NCI-H460 (cell line): ENCODE measurements at places on chromosomes 5 and 9. TPM values are rescaled to one million over a fixed set of nuclear protein-coding genes. Genes with fewer than 3 reads are reported as not detected.

Gene SMIM33
- not detected in 2 replicates for total RNA-seq

DNA sequence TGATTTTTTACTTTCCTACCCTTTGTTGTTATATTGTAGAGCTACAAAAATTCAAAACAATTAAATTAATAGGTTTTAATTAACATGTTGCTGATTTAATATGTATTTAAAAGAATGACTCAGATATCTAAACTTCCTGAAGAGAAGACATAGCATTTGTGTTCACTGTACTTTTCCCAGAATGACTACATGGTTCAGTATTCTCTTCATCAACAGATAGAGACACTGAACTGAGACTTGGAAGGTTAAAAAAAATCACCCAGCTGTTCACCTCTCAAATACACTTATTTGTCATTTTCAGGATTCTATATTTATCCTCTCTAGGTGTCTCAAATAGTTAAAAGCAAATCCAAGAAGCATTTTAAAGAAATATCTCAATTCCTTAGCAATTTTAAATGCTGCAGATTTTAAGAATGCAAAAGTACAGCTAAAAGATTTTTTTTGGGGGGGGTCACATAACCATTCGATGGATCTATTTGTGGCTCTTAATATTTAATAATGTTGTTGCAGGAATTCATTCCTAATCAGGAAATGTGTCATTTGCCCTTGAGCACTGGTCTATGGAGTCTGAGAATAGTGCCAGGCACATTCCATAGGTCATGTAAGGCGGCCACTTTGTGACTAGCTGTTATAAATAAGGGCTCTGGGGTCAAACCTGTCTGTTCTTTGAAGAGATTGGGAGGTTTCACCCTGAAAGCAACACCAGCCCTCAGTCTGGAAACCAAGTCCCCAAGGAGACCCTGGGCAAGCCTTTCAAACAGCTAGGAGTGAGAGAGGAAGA is 463.1 kb downstream of the NR2F1-AS1 start:
- DNase-seq: no peak

Gene PTPN3
- 6.9 and 9.2 TPM in 2 replicates for total RNA-seq

Gene SPATA6L
- not detected in 2 replicates for total RNA-seq

GRCh38 chr9:112624711-112625707 is 92.9 kb downstream of the INIP start:
- DNase-seq: no peak

DNA sequence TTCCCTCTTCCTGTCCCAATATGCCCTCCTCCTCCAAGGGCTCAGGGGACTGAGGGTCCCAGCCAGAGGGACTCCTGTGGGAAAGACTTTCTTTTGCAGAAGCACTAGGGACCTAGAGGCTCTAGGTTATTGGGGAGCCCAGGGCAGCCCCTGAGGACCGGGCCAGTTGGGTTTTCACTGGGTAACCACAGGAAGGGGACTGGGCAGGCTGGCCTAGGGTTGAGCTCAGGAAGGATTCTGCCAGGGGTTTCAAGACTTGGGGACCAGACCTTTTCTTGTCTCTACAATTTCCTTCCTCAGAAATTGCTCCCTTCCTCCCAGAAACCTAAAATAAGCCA is 24.4 kb upstream of the HMCN2 start:
- no peak for DNase-seq

DNA sequence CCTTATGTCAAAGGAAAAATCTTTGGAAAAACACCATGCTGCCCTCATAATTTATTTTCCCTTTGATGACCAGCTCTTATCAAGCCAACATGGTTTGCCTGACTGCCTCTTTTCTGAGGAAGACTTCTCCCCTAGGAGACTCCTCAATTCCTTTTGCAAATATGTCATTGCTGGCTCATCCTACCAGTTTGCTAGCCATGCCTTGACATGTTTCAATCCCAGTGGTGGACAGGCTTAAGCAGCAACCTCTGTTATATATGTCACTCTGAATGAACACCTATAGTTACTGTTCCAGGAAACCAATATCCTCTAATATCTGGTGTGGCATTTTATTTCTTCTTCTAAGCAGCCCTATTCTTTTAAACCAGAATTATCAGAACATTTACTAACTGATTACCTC is 615.8 kb downstream of the HTR1A start:
- DNase-seq: no peak

Gene PCDHGA12
- 0.20 and 0.42 TPM in 2 replicates for total RNA-seq

DNA sequence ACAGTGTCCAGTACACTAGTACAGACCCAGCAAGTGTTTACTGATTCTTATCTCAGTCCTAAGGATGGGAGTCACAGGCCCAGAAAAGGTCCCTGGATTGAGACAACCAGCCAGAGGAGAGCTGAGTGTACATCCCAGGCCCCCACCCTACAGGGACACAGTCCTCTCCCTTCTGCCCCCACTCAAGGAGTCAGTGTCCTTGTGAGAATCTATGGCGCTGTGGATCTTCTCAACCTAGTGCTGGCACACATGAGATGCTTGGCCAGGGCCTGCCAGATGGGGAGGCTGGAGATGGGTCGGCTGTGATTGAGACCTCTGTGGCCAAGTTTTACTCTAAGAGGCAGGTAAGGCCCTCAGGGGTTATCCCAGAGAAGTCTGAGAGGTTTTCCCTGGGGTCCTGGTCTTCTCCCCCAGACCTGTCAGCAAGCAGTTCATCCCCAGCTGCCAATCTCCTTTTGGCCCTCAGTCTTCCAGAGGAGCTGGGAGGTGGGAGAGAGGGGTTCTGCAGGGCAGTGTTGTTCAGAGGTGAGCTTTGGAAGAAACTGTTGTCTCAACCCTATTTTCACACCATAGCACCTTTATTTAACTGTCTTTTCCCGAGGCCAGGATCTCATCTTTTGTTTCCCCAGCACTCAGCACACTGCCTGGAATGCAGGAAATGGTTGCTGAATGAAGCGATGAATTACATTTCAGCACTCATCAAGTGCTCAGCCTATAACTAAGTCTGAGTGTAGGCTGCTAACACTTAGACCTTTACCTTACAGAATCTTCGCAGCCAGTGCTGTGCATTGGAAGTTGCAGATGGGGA is 3.2 kb upstream of the NSD1 start:
- DNase-seq: no peak

- DNase-seq: no peak
Observed at GRCh38 chr5:58255386-58255785, 204.5 kb downstream of the PLK2 start.

Gene RANBP17
- 11.7 and 11.9 TPM in 2 replicates for total RNA-seq

DNA sequence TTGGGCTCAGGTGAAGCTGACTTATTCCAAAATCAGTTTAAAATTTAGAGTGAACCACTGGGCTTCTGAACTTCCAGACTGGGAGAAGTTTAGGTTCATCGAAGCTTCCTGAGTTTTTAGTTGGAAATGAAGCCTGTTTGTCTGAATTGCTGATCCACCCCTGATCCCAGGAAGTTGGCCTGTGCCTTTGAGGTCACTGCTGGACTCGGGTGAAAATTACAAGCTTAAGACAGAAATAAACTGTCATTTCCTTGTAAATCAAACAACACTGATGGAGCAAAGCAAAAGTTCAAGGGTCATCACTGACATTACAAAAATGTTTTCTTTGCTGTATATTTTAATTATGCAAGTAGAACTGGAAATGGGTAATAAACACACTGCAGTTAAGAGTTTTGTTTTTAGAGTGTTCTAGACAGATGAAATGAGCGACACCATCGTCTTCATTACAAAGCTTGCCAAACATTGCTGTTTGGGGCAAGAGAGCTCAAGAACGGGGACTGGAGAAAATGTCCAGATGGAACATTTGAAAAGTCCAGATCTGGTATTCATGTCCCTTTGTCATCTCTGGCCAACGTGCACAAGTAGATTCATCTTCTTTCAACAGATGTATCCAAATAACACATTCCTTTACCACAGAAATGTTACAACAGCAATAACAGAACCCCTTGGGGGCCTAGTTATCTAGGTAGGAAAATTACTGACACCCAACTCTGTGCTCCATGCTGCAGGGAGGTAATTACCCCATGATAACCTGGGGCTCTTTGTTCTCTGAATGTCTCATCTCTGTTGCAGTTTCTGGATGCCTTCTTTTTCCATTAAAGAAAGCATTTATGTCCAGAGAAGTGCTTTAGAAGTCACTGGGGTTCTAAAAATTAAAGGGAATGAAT is 142.4 kb upstream of the ERCC6L2 start:
- no peak for DNase-seq

DNA sequence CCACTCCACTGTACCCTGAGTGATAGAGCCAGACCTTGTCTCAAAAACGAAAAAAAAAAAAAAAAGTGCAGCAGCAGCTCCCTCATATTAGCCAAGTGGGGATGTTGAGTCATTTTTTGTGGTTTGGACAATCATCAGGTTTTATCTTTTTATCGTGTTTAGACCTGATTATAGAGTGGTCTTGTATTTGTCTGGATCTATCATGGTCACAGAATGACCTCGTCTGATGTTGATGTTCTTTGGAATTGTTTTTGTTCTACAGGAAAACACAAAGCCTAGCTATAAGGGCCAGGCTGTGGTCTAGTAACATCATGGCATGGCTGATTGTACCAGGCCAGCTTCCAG is 1.6 kb upstream of the FBXW11 start:
- no peak for DNase-seq

DNA sequence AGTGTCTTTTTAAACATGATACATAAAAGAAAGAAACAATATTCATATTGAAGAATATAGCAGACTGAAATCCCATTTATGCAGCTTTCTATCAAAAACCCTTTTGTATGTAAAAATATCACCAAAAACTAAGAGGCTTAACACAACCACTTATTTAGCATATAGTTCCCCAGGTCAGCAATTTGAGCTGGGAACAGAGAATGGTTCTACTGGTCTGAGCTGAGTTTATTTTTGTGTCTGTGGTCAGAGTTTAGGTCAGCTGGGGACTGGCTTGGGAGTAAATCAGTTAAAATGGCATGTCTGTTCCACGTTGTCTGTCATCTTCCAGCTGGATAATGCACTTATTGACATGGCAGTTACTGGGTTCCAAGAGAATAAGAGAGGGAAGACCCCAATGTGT is 165.0 kb downstream of the TMEM232 start:
- no peak for DNase-seq

GRCh38 chr5:145536133-145536532 is 299.0 kb downstream of the PRELID2 start:
- no peak for DNase-seq

DNA sequence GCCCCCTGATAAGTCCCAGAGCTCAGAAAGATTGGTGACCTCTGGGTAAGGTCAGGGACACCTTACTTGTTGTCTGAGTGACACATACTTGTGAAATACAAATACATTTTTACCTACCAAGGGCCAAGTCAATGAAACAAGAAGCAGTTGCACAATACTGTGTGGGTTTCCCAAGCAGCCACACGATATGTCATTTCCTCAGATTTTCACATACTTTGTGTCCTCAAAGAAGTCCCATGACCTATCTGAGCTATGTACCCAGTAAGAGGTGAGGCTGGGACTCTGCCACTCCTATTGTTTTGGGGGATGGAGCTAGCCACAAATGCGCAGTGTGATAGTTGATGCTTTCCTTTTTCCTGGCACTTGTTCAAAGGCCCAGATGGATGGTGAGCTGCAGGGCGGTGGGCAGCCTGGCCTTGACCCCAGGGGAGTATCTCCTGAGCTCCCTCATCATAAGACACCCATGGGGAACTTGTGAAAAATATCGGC is 4.8 kb upstream of the SLC25A51 start:
- no peak for DNase-seq

DNA sequence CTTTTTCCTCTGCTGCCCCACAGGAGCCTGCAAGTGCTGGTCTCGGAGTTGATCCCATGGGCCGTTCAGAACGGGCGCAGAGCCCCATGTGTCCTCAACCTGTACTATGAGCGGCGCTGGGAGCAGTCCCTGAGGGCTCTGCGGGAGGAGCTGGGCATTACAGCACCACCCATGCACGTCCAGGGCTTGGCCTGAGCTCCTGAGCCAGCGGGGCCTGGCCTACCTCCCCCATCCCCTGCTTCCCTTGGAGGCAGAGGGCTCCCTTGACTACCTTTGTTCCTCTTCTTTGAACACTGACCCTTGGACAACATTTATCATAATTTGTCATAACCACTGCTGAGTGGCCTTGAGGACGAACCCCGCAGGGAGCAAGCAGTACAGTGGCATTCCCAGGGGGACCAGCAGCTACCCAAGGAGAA is 6.9 kb upstream of the SLC27A4 start:
- no peak for DNase-seq

Gene DDX4
- total RNA-seq: 0.14 TPM in 1 of 2 replicates, not detected in the other
